ENCODE measurements at places on chromosomes 1 and 21. TPM values are rescaled to one million over a fixed set of nuclear protein-coding genes. Genes with fewer than 3 reads are reported as not detected.
A peak's percentile ranks its signal among the peaks of the same experiment; 100 is the strongest.

- H3K4me3 ChIP-seq = no peak overlapping the region
- H3K36me3 ChIP-seq = no peaks in the 10 kb centered on the region
- no peaks in the 10 kb centered on the region for H3K4me1 ChIP-seq
- no peak for DNase-seq
- H3K27ac ChIP-seq = no peak overlapping the region
These were observed 12.3 kb downstream of the PATJ start for GRCh38 chr1:61754545-61754944.

DNA sequence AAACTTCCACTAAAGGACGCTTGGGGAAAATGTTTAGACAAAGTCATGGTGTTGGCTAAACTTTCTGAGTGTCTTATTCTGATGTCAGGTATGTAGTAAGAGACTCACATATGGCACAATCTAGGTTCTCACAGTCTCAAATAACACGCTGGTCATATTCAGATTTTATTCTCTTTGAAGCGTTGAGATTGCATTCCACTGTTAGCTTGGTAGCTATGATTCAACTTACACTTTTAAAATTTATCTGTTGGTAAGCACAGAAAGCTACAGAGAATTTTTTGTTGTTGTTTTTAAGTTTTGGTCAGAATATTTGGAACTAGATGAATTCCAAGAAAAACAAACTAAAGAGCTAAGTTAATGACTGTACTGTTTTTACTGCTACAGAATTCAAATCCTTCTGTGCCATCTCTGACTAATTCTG is 126.7 kb downstream of the PRRX1 start:
- no peak overlapping the region for H3K4me3 ChIP-seq
- peak; percentile 53 for DNase-seq
- H3K4me1 ChIP-seq = no peaks in the 10 kb centered on the region
- no peaks in the 10 kb centered on the region for H3K36me3 ChIP-seq
- no peak overlapping the region for H3K27ac ChIP-seq

Gene CAPN8
- total RNA-seq = not detected

Gene PPIAL4G
- total RNA-seq = not detected

Gene FCGR1A
- total RNA-seq = not detected

DNA sequence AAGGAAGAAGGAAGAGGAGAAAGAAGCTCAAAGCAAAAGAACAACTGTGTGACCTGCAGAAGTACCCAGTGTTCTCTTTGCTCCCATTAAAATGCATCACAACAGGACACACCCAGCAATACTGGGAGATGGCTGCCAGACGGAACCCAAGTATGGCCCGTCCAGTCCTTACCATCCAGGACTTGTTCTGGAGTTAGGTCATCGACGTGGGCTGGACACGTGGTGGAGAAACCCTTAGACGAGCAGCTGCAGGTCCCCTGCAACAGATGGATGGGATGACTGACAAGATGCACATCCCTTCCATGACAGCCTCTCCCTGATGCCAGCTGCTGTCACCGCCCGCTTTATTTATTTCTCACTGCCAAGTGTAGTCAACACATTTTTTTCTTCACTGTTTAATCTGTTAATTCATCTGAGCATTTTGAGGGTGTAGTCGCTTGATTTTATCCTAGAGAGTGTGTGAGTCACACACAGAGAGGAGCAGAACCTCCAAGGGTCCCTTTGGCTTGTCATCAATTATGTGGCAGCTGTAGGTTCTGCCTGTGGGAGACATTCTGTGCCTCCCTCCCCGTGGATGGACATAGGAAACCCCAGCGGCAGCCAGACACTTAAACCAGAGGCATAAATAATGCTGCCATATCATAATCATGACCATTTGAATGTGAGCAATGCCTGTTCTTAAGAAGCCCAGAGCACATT is 80.9 kb downstream of the ABCA4 start:
- H3K4me1 ChIP-seq = peaks cover 22% of the 10 kb centered on the region
- H3K36me3 ChIP-seq = no peaks in the 10 kb centered on the region
- no peaks in the 10 kb centered on the region for H3K27me3 ChIP-seq
- peak; percentile 18 for DNase-seq

Gene PLA2G2F
- not detected for total RNA-seq

Gene SEMA4A
- total RNA-seq = 0.66 TPM

DNA sequence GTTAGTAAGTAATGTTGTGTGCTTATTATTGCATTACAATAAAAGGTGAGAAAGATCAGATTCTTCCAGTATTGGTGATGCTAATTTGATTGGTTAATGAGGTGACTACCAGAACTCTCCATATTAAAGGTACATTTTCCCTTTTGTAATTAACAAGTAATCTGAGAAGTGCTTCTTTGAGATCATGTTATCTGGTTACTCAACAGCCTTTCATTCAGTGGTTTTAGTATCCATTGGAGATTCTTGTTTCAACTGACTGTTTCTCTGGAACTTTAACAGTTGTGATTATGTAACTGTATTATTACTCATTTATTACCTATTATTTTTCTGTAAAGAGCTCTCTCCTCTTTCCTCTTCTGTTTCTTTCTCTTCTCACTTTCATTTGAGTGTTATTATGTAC is 86.7 kb downstream of the PEX14 start:
- no peaks in the 10 kb centered on the region for H3K4me1 ChIP-seq
- no peak overlapping the region for H3K27ac ChIP-seq
- DNase-seq = peak; percentile 67
- no peaks in the 10 kb centered on the region for H3K36me3 ChIP-seq

DNA sequence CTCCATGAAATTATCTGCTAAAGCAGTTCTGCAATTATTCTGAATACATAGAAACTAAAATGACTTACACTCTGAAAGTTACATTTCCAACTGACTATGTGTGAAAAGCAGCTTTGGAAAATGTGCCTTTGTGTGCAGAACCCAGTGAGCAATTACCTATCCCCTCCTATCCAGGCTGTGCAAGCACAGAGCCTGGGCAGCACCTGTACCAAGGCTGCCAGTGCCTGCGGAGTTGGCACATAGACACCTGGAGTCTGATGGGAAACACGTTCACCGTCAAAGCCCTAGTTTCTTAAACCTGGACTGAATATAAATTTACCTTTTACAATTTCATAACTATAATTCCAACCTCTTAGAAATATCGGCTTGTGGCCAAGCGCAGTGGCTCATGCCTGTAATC is 307.3 kb downstream of the KCNH1 start:
- H3K4me1 ChIP-seq = no peaks in the 10 kb centered on the region
- no peaks in the 10 kb centered on the region for H3K36me3 ChIP-seq
- H3K4me3 ChIP-seq = no peak overlapping the region
- no peaks in the 10 kb centered on the region for H3K27me3 ChIP-seq

DNA sequence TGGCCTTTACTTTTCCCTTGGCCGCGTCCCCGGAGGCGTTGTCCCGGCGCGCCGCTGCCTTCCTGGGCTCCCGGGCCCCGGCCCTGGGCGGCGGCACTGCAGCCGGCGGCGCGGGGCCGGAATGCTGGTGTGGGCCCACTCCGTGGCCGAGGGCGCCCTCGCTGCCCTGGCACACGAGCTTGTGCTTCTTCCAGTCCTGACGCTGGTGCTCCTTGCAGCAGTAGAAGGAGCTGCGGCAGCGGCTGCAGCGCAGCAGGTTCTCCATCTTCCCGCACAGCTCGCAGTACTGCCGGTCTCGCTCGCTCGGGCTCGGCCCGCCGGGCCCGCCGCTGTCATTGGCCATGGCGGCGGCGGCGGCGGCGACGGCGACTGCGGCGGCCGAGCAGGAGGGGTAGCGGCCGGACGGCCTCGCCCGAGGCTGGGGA is 529 bp downstream of the EGLN1 start:
- peaks cover 20% of the 10 kb centered on the region for H3K4me1 ChIP-seq
- H3K36me3 ChIP-seq = peaks cover 2% of the 10 kb centered on the region
- H3K27ac ChIP-seq = peak overlapping the region; percentile 81
- no peaks in the 10 kb centered on the region for H3K27me3 ChIP-seq
- DNase-seq = no peak
- peak overlapping the region; percentile 92 for H3K4me3 ChIP-seq
